CMK (cell line): ENCODE measurements at places on chromosomes 7 and 10.

DNA sequence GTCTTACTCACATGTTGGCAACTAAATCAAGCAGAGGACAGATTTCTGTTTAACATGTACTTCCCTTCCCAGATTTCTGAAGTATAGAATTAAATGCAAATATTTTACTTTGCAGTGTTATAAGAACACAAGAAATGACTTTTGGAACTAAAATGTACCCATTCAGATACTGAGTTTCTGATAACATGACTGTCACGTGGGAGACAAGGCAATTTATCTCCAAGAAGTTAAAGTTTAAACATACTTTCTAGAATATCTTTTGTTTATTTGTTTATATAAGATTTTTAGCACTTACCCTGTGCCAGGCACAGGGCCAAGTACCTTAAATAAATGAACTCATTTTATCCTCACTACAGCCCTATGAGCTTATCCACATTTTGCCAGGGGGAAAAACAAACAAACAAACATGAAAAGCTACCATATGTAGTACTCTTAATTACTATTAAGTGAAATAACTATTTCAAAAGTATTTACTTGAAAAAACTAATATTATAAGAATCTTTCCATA lies 807.1 kb upstream of the KCND2 start:
- no peak for DNase-seq

DNA sequence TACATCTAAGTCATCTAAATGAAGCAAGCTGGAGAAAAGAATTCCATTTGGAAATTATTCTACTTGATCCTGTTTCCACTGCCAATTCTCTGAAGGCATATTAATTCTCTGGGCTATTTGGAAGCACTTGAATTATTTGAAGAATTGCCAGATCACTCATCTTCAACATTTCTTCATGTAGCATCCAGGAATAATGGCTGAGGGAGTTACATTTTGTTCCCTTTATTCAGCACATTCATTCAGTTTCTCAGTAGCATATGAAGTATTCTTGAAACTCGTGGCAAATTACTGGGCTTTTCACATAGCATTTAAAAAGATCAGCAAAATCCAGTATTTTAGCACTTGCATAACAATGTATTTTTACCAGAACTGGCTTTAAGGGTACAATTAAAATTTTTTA lies 127.1 kb upstream of the VIPR2 start:
- no peak for DNase-seq

DNA sequence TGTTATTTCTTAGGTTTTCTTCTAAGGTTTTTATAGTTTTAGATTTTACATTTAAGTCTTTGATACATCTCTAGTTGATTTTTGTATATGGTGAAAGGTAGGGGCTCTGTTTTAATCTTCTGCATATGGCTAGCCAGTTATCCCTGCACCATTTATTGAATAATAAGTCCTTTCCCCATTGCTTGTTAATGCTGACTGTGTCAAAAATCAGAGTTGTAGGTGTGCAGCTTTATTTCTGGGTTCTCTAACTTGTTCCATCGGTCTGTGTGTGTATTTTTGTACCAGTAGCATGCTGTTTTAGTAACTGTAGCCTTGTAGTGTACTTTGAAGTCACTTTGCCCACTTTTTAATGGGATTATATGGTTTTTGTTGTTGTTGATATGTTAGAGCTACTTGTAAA lies 37.9 kb upstream of the FAM13C start:
- no peak for DNase-seq

GRCh38 chr7:53521638-53522184 lies 486.3 kb downstream of the POM121L12 start:
- no peak for DNase-seq

DNA sequence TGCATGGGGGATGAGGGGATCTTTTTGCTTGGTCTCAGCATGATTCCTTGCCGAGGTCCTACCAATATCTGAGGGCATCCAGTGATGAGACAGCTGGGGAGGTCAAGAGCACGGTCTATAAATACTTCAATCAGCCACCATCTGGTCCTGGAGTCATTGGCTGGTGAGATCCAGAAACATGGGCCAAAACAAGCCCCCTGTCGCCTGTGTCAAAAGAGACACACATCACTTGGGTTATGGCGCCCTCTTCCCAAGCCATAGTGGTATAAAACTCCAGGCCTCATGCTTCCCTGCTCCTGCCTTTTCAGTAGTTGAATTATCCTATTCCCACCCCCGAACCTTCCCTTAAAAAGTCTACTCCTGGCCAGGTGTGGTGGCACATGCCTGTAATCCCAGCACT lies 60.9 kb downstream of the SLC35B4 start:
- DNase-seq: no peak

DNA sequence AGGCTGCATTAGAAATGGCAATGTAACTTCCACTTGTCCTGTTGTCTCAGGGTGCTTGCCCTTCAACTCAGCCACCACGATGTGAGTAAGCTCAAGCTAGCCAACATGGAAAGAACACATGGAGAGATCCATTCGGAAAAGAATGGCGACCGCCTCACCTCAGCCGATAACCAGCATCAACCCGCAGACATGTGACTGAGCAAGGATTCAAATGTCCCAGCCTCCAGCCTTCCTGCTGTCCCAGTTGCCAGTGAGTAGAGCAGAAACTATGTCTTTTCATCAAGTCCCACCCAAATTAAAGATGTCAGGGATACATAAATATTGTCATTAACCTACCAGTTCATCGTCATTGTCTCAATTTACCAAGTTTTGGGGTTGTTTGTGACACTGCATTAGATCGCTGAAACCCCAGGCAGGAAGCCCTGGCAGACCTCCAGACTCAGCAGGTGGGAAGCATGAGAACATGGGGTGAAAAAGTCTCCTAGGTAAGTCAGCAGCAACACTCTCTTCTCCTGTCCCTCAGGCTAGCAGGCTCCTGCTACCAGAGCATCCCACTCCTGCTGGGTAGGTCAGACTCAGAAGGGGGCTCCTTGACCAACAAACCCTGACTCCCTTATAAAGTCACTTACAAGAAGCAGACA lies 67.0 kb downstream of the OSBPL3 start:
- DNase-seq: no peak
